ENCODE measurements at places on chromosomes 5 and 9.

- peak; percentile 61 for DNase-seq
Observed at GRCh38 chr9:128553728-128554127, 1.3 kb downstream of the SPTAN1 start.

- DNase-seq = peak; percentile 6
Observed at GRCh38 chr9:9924376-9924775, 688.4 kb downstream of the PTPRD start.

DNA sequence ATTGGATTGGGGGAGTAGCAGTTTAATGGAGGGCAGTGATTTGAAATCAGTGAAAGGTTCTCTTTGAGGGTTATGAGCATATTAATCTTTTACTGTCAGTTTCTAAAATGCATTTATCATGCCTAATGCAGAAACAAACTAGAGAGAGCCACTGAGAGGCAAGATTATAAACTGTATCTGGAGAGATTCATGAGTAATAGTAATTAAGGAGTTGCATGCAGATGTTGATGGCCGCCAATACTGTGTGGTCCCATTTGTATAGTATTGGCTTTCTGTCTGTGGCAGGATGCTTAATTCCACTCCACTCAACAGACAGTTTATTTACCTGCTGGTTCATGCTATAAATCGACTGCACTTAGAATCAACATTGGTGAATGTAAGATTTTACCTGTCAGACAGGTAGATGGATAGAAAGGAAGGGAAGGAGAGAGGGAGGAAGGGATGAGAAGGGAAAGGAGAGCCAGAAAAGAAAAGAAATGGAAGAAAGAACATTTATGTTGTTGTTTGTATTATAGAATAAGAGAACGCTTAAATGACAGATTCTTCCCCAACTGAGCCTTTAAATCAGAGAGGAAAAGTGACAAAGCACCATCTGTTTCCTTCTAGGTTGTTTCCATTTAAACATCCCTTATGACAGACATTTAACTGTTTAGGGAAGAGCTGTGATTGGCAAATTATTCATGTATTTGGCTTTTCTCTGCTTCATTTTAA lies 146.5 kb downstream of the PAM start:
- no peak for DNase-seq

DNA sequence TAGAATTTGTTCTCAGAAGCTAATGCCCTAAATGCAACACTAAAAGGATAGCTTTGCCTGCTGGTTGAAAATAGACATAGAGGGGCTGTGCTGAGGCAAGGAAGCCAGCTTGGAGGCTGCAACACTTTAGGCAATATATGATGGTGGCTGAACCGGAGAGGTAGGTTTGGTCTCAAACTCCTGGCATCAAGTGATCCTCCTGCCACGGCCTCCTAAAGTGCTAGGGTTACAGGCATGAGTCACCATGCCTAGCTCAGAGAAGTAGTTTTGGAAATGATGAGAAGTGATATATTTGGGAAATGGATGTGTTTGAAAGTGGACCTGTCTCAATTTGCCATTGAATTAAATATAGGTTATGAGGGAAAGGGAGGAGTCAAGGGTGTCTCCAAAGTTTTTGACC lies 10.0 kb downstream of the DUSP1 start:
- no peak for DNase-seq

GRCh38 chr5:50749873-50750272 lies 83.4 kb downstream of the PARP8 start:
- DNase-seq = no peak

- DNase-seq = no peak
Observed at GRCh38 chr5:43303242-43303641, 10.0 kb downstream of the HMGCS1 start.

- DNase-seq = no peak
Observed at GRCh38 chr5:135076051-135076491, 42.0 kb upstream of the PITX1 start.

GRCh38 chr9:90985631-90986030 lies 184.0 kb downstream of the SYK start:
- DNase-seq = no peak

DNA sequence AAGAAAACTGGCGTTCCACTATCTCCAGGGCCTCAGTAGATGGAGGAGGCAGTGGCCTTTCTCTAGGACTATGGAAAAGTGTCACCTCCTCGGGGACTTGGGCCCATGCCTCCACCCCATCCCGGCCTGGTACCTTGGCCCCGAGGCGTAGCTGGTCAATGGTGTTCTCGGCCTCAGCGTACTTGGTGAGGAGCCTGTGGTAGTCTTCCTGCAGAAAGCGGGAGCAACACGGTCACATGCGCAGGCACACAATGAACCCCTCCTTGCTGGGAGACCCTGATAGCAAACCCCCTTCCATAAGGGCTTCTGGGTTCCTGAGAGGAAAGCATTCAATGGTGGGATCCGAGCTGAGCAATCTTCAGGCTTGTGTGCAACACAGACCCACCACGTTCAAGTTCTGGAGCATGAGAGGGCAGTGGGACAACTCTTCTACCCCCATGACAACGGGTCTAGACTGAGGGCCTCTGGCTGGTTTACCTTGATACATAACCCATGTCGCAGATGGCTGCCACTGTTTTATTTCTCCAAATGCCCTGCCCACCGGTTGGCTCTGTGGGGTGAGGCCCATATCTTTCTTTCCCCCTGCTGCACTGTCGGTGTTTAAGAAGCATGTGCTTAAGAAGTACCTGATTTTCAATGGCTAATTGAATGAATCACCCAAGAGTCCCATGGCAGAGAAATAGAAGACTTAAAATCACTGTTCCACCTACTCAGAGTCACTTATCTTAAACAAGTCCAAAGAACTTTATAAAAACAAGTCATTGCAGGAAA lies 13.6 kb downstream of the AKNA start:
- DNase-seq = no peak

GRCh38 chr9:99169086-99169485 lies 52.7 kb downstream of the ALG2 start:
- DNase-seq = no peak

Data from right lung (tissue), 10 donors.